Body of pancreas (tissue), 4 donors: ENCODE measurements at places on chromosomes 4 and X. TPM values are rescaled to one million over a fixed set of nuclear protein-coding genes. Genes with fewer than 3 reads are reported as not detected.

TMPRSS11F gene
- total RNA-seq: not detected

GSX2 gene
- total RNA-seq: not detected

DCLK2 gene
- 4.6 TPM for total RNA-seq

- no peak for DNase-seq
Observed at GRCh38 chrX:105461016-105461415, 240.5 kb upstream of the TEX13A start.

DNA sequence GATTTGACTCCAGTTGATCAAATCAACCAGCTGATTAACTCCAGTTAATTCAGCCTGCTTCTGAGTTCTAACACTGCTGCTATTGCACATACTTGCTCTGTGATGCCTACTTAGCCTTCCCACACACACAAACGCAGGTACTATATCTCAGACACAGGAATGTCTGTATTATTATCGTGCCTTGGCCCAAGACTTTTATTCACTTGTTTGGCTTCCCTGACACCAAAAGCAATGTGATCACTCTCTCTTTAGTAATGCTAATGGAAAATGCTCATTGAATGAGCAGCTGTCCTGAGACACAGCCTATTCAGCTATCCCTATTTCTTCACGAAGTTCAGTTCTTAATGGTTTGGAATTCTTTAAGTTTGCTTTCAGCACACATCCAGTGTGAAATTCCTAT lies 356.4 kb upstream of the CXorf51A start:
- no peak for DNase-seq
